ENCODE measurements at places on chromosomes 1 and 21. TPM values are rescaled to one million over a fixed set of nuclear protein-coding genes. Genes with fewer than 3 reads are reported as not detected.

KRTAP21-2 gene
- not detected for total RNA-seq

ITLN2 gene
- total RNA-seq = not detected

IFNLR1 gene
- not detected for total RNA-seq

NEGR1 gene
- total RNA-seq = 13.1 TPM

NPPA gene
- total RNA-seq = not detected

NPHS2 gene
- not detected for total RNA-seq

DNASE2B gene
- not detected for total RNA-seq

RORC gene
- total RNA-seq = not detected

CASP9 gene
- total RNA-seq = 7.0 TPM

UBL4B gene
- total RNA-seq = not detected

- no peak for DNase-seq
Measured at GRCh38 chr1:1260843-1261560, 12.7 kb downstream of the UBE2J2 start.

DNA sequence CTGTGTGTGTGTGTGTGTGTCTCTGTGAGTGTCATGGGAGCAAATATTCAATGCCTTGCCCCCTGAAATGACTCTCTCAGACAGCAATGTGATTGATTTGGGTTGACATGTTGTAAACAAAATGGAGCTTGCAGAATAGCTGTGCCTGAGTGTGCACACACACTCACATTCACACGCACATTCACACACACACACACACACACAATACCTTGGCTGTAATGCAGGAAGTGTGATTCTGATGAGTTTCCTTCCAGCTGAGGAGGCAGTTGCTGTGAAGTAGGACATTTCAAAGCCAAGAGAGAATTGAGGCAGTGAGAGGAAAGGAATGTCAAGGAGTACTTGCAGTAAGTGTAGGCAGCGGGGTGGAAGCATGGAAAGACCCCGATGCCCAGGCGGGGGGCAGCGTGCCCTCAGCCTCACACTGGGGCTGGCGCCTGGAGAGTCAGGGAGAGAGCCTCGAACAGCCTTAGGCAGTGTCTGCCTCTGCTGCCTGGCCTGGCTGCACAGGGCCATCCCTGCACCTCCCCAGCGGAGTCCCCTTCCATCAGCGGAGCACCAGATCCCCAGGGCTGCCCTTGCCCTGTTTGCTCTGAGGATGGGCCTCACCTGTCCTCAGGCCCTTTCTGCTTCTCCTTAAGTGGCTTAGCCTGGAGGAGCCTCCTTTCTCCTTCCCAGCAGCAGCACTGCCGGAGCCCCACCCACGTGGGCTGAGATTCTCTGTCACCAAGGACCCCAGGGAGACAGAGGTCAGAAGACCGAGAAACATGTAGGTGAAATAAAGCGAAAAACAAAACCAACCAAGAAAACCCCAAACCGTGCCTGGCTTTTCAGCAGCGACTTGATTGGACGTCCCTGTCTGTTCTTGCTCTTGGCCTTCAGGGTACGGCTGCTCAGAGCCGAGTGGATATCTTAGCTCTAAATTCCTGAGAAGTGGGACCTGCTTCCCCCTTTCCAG, 9.2 kb downstream of the VASH2 start:
- DNase-seq = no peak

GRCh38 chr1:110880708-110881374, 7.9 kb downstream of the CD53 start:
- DNase-seq = no peak

- DNase-seq = peak; percentile 43
Measured at GRCh38 chr1:116990612-116991151, 10.9 kb upstream of the CD101 start.

- no peak for DNase-seq
Measured at GRCh38 chr1:23460519-23460918, 23.5 kb downstream of the ASAP3 start.

DNA sequence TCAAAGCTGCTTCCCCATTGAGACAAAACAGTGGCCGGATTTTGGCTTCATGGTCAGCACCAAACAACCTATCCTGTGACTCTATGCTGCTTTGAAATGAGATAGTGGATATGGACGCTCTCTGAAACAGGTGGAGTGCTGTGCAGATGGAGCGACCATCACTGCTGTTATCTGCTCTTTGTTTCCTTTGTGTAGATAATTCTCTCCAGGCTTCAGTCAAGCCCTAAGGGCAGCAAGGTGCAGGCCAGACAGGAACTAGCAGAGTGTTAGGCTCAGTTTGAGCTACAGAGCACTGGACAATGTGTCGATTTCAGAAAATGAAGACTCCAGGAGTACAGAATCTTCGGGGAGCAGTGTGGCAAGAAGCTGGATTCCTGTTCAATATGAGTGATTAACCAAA, 4.8 kb upstream of the IRF6 start:
- no peak for DNase-seq

DNA sequence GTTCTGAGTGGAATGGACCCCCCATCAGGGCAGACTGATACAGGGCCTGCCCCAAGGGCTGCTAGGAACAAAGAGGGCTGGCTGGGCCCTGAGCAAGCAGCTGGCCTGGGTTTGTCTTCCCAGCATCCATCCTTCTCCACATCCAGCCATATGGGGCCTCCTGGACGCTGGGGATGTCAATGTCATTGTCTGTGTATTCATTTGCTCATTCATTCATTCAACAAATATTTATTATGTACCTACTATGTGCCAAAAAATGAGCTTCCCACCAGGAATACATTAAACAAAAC, 15.6 kb upstream of the ECE1 start:
- no peak for DNase-seq

DNA sequence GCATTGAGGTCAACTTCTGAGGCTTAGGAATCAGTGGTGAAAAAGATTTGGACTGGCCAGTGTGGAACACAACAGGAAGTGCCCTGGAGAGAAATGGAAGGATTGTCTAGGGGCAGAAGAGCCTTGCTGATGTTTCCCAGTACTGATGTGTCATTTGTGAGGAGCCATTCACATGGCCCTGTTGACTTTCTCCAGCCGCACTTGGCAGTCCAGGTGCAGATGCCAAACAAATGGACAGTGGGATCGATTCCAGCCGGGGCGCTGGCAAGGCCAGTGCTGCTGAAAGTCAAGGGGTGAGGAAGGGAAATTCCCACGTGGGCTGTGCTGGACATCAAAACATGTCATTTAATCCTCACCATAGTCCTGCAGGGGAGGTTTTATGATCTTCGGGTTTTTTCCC, 4.9 kb upstream of the TRIM63 start:
- no peak for DNase-seq

DNA sequence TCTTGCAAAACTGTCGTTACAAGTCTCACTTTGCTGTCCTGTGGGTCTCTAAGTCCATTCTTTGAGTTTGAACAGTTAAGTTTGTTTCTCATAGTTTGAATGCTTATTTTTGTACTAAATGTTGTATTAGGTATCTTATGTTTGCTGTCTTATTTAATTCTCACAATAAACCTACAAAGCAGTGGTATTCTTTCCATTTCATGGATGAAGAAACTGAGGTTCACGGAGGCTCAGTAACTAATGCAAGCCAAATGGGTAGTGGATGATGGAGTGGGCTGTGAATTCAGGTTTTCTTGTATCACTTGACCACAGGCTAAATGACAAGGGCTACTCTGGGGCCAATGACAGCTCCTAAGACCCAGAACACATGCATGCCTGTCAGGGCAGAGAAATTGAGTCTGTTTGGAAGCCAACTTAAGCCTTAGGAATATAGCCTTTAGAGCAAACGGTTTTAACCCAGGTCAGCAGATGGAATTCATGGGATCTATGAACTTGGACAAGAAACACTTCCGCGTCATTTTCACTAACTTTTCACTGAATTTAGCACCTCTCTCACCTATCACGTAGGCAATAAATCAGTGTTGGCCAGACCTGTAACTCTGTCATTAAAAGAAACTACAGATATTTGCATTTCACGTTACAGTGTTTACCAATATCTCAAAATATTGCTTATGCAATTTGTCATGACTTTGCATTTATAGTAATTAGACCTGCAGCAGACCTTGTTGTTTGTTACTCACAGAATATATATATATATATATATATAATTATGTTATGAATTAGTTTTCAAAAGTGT, 67.1 kb upstream of the TLR5 start:
- no peak for DNase-seq

DNA sequence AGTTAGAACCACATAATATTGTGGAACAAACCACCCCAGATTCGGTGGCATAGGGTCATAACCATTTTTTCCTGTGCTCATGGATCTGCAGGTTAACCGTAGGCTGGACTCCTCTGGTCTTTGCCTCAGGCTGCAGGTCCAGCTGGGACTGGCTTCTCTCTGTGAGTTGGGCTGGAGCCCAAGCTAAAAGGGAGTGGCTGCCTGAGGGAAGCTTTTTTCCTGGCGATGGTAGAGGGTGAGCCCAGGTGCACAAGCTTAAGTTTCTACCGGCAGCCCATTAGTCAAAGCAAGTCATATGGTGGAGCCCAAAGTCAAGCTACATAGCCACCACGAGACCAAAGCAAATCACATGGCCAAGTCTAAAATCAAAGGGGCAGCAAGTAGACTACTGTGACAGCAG, 13.8 kb downstream of the EPHX4 start:
- no peak for DNase-seq

GRCh38 chr21:42939582-42940413, 14.4 kb upstream of the ERVH48-1 start:
- DNase-seq = peak; percentile 99

- no peak for DNase-seq
Measured at GRCh38 chr1:39576016-39576657, 453 bp downstream of the PABPC4 start.

- DNase-seq = no peak
Measured at GRCh38 chr1:59516881-59517280, 220.0 kb downstream of the FGGY start.

DNA sequence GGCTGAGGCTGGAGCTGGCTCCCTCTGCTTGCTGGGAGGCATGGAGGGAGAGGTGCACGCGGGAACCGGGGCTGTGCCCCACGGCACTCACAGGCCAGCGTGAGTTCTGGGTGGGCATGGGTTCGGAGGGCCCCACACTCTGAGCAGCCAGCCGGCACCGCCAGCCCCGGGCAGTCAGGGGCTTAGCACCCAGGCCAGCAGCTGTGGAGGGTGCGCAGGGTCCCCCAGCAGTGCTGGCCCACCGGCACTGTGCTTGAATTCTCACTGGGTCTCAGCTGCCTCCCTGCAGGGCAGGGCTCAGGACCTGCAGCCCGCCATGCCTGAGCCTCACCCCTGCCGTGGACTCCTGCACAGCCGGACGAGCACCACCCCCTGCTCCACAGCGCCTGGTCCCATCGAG, 164.9 kb upstream of the PLD5 start:
- DNase-seq = no peak

DNA sequence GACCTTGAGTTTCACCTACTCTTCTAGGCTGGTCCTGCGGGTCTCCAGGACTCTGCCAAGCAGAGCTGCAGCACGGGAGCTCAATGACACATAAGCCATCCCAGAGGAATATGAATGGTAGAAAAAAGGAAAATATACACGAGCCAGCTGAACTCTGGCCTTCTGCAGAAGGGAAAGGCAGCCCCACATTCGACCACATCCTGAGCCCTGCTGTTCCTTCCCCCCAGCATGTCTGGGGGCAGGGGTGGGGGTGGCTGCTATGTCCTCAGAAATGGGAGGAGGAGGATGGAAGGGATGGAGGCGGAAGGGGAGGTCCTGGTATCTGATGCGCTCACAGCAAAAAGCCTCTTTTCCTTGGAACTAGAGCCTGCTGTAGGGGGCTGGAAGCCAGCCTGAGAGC, 12.1 kb upstream of the KDF1 start:
- peak; percentile 38 for DNase-seq

- DNase-seq = no peak
Measured at GRCh38 chr21:16956824-16957223, 556.0 kb upstream of the CXADR start.

DNA sequence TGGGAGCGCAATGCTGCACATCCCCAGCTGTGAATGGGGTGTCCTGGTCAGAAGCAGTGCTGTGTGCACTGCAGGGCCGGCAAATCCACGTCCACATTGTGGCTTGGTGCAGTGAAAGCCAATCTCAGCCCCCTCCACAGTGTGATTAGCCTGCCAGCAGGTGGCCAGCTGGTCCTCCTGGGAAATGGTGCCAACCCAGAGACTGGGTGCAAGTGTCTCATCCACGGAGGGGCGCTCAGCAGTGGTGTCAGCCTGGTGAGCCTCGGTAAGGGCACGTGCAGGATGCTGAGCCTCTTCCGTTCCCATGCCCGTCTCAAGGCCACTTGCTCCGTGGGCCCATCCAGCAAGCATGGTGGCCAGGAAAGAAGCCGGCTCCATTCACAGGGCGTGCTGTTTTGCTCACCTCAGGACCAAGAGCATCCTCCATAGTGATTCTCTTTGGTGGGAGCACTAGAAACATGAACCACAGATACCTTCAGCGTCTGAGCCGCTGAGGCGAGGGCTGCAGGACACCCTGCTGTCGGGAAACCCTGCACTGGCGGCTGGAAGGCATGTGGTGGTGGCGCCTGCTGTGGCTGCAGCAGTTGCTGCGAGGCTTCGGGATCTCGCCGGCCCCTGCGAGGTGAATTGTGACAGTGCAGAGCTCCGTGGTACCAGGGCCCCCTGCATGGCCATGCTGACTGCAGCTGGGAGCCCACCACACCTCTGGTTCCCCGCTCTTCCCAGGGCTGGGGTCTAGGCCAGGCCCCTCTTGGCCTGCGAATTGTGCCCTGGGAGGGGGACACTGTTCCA, 2.0 kb upstream of the SMYD3 start:
- no peak for DNase-seq

- no peak for DNase-seq
Measured at GRCh38 chr21:34730756-34731445, 62.1 kb downstream of the CLIC6 start.

- no peak for DNase-seq
Measured at GRCh38 chr1:54009406-54009805, 8.6 kb downstream of the LDLRAD1 start.

DNA sequence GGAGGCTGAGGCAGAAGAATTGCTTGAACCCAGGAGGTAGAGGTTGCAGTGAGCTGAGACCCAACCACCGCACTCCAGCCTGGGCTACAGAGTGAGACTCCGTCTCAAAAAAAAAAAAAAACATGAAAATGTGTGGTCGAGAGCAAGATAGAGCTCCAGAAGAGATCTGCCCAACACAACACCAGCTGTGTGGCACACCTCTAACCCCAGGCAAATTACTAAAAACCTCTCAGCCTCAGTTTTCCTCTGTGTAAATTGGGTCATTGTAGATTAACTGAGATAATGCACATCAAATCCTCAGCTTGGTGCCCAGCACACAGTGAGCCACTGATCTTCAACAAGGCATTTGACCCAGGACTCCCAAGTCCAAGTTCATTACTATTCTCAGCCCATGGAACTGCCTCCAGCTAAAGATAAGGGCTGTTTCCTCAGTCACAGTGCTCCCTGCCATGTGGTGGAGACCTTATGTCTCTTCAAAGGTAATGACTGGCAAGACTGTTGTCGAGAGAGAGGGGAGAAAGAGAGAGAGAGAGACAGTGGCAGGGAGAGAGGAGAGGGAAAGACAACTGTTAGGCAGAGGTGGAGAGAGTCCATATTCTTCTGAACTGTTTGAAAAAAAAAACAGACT, 58.1 kb downstream of the PTP4A2 start:
- no peak for DNase-seq

- peak; percentile 82 for DNase-seq
Measured at GRCh38 chr1:12251442-12251841, 21.6 kb downstream of the VPS13D start.

GRCh38 chr1:205009670-205010069, 33.3 kb upstream of the CNTN2 start:
- no peak for DNase-seq

Data from IMR-90 (cell line).